ENCODE measurements at places on chromosomes 12 and 14.

- no peak for DNase-seq
Observed at GRCh38 chr12:59677857-59678256, 82.0 kb downstream of the SLC16A7 start.

DNA sequence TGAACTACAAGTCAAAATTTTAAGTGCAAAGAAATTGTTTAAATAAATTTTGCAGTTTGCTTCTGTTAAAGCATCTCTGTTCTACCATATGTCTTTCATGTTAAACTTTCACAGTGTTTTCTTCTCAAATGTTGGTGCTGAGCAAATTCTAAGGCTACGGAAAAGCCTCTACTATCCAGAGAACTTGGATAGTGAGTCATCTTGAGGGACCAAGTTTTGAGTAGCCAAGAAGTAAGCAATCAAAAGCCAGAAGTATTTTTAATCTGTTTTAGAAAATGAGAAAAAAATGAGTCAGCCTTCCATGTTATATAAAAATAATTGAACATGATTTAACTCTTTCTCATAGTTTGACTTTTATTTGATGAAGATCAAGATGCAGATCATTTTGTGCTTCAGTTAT is 3.3 kb downstream of the BRMS1L start:
- DNase-seq: no peak

GRCh38 chr12:57127101-57127725 is 1.1 kb upstream of the LRP1 start:
- DNase-seq: peak; percentile 68

GRCh38 chr12:67410667-67411067 is 141.5 kb downstream of the CAND1 start:
- DNase-seq: no peak

DNA sequence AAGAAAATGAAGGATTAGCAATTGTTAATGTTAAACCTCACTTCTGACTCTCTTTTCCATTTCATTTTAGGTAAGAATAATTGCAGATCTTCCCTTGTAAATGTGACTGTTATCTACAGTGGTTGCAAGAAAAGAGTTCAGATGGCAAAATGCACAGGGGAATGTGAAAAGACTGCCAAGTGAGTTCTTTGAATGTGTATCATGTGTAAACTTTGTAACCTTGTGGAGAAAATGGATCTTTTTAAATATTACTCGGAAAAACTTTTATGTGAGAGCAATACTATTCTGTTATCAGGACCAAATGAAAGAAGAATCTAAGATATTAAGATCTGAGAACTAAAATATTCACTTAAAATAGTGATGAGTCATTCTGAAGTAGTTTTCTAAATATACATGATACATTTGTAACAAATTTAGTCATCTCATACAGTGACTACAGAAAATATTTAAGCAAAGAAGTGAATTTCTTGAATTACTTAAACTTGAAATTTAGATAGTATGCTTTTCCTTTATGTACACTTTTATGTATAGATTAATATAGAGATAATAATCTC is 122.5 kb upstream of the CNTN1 start:
- DNase-seq: no peak

DNA sequence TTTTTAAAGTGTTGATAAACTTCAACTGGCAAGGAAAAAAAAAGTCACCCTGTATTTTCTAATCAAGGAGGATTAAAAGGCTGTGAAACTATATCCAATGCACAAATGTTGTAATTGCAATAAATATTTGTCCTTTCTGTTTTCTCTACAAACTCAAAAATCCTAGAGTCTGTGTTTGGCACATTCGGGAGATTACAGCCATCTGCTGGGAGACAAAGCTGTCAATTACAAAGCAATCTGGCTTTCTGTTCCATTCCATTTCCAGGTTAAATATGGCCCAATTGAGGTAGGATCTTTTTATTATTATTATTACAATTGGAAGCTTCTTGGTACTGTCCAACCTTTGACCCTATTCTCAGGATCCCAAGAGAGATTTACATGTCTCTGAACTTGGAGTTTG is 295.9 kb downstream of the DIO2 start:
- no peak for DNase-seq

GRCh38 chr12:31518680-31519227 is 72.2 kb downstream of the DENND5B start:
- DNase-seq: no peak

- no peak for DNase-seq
Observed at GRCh38 chr12:87775784-87776183, 253.4 kb downstream of the C12orf50 start.

GRCh38 chr12:85923767-85924331 is 49.8 kb downstream of the NTS start:
- no peak for DNase-seq

DNA sequence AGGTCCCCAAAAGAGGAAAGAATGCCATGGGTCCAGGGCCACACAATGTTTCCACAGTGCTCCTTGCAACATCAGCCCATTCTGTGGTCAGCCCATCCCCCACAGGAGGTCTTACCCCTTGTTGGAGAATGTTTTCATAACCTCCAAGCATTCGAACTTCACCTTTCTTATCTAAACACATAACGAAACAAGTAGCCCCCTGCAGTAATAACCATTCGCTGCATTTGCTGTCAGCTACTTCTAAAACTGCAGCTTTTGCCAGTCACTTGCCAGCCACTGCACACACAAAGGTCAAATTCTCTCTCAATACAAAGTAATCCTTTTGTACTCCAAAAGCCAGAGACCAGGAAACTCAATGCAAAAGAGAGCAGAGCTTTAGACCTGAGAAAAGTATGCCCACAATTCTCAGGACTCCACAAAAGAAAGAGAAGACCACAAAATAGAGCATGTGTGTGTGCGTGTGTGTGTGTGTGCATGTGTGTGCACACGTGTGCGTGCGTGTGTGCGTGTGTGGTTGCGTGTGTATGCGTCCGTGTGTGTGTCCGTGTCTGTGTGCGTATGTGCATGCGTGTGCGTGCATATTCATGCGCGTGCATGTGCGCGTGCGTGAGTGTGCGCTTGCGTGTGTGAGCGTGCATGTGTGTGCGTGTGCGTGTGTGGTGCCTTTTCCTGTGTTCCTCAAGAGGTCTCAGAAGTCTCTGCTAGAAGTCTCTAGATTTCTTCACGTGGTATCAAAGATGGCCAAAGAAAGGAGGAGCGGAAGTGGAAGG is 31.7 kb upstream of the NINJ2 start:
- DNase-seq: no peak

DNA sequence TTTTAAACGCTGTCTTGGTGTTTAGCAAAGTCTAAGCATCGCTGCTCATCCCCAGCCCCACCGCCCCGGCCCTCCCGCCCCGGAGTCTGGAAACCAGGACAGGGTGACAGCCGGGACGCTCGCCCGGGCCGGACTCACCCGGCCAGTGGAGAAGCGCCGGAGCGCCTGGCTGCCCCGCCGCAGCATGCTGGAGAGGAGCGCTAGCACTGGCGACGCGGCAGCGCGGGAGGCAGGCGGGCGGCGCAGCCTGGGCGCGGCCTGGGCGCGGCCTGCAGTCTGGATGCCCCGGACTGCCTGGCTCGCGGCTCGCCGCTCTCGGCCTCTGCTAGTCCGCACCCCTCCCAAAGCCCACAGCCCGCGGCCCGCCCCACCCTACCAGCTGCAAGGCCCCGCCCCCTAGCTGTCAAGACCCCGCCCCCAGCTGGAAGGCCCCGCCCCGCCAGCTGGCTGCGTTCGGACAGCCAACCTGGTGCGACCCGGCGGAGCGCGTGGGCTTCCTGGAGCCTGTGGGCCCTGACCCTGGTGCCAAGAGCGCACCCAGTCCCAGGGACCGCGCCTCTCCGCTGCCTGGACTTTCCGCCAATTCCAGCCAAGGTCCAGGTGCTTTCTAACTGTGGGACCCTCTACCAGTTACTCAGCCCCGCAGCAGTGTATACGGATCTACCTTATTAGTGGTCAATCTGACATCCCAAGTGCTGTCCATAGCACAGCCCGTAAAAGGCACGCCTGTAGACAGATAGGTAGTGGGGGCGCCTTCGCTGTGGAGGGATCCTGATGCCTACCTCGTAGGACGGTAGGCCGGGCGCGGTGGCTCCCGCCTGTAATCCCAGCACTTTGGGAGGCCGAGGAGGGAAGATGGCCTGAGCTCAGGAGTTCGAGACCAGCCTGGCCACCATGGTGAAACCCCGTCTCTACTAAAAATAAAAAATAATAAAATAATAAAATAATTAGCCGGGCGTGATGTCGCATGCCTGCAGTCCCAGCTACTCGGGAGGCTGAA is at the start of gene ALDH1L2:
Gene ALDH1L2, minus strand, starts transcription at position 208 of the 1,000 bp plus-strand sequence. Its CDS starts 22 bp downstream, at position 186.
- peak; percentile 83 for DNase-seq

GRCh38 chr12:20364501-20364900 is 3.8 kb upstream of the PDE3A start:
- no peak for DNase-seq

DNA sequence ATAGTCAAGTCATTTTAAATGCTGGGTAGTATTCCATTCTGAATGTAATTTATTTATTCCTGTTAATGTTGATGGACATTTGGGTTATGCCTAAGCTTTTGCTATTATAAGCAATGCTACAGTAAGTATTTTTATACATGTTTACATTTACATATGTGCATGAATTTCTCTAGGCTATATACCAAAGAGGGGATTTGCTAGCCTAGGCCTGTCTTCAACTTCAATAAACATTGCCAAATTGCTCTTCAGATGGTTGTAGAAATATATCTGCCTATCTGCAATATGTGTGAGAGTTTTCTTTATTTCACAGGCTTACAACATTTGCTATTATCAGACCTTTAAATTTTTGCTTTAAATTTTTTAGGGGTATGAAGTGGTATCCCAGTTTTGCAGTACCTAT is 87.0 kb downstream of the MIPOL1 start:
- DNase-seq: no peak

DNA sequence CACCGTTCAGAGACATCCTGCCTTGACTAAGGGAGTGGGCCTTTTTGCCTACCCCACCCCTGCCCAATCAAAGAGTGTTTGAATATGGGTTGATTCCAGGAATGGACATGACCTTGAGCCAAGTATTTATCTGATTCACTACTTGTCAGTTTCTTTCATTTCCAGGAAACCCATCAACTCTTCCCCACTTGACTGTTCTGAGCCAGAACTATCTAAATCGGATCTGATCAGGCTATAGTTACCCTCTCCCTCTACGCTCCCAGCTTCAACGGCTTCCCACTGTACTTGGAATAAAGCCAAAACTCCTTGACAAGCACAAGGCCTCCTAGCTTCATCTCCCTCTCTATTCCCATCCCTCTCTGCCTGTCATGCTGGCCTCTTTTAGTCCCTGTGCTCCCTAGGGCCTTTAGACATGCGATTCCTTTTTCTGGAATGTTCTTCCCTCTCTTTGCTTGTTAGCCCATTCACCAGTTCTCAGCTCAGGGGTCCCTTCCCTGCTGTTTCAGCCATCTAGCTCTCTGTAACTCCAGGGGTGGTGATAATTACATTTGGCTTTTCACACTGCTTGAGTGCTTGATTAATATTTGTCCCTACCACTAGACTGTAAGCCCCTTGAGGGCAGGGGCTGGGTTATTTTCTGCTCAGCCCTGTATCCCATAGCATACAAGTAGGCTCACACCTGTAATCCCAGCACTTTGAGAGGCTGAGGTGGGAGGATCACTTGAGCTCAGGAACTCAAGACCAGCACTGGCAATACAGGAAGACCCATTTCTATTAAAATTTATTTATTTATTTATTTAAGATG is 5.5 kb upstream of the ITPK1 start:
- no peak for DNase-seq

DNA sequence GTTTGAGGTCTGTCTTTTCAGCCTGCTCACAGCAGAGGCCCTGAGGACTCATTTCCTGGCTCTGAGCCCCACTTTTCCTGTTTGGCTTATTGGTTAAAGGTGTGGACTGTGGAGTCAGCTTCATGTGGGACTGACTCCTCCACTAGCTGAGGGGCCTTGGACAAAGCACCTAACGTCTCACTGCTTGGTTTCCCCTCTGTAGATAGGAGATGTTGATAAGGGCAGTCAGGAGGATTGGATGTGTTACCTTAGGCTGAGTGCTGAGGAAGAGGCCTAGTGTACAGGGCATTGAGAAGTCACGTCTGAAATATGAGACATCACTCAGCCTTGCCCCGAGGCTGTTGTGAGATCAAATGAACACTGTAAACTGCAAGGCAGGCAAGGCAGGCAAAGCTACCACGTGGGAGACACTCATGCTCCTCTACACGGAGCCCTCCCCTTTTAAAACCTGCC is 27.1 kb upstream of the TCL1A start:
- no peak for DNase-seq

All from nephron progenitor cell (in vitro differentiated cells).